ENCODE measurements at places on chromosomes 3 and 15.

GRCh38 chr3:114205541-114205940 is 26.7 kb upstream of the DRD3 start:
- no peak for DNase-seq

DNA sequence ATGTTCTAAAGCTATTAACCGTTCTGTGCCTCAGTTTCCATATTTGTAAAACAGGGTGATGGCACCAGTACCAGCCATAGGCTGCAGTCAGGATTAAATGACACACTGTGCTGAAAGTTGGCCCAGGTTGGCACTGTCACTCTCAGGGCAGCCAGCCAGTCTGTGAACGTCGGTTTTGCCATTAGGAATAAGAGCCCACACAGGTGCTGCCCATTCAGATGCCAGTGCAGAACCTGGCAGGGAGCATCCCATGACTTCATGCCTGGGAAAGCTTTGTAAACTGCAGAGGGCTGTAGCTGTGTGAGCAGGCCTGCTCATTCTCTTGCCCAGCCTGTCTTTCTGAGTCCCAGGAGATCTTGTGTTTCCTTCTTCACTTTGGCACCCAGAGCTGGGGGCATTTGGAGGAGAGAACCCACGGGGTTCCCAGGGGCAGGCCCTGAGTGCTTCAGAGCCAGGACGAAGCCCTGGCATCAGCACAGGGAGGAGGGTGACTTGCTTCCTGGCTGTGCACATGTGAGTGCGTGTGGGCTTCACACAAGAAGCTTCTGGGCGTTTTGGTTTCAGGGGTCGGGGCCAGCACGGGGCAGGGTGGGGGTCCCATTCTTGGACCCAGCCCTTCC is 46.9 kb downstream of the ZNF710 start:
- no peak for DNase-seq

DNA sequence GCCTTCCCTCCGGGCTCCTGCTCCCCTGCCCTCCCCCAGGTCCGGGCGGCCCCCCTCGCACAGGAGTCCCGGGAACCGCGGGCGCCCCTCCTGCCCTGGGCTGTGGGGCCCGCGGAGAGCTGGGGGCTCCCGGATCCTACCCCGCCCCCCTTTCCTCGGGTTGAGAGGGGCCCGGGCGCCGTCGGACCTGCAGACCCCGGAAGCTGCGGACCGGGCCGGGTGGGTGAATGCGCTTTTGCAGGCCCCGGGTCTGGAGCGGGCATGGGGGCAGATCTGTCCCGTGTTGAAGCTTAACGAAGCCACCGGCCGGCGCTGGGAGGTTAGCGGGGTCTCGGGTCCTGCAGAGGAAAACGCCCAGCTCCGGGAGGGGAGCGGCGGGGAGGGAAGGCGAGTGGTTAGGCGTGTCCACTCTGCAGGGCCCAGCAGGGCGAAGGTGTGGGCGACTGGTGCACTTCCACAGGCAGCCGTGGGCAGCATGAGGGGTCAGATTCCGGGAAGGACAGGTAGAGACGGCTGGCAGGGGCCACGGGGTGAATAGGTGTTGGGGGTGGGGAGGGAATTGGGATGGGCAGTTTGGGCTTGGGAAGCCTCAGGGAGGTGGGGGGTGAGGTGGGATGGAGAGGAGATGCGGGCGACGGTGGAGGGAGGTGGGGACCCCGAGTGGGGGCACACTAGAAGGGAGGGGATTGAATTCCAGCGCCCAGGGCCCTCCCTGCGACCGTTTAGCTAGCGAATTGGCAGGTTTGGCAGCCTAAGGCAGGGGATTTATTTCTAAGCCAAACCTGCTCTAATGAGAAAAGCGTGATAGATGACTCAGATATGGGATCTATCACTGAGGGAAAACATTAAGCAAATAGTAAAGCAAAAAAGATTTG is 635 bp downstream of the CD276 start:
- DNase-seq = no peak

DNA sequence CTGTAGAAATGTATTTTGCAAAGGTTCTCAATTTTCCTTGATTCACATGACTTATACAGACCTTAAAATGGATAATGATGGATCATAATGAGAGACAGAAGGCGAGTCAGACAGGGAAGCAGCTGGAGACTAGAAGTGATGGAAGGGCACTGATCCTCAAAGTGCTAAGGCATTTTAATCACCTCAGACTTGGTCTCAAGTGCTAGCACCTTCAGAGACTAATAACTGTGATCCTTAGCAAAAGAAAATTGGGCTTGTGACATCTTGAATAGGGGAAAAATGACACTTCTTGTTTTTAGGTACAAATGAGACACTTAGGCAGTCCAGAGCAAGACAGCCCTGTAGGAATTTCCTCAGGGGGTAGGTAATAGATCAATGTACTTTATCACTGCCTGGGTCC is 1011.7 kb downstream of the SQOR start:
- DNase-seq = no peak

DNA sequence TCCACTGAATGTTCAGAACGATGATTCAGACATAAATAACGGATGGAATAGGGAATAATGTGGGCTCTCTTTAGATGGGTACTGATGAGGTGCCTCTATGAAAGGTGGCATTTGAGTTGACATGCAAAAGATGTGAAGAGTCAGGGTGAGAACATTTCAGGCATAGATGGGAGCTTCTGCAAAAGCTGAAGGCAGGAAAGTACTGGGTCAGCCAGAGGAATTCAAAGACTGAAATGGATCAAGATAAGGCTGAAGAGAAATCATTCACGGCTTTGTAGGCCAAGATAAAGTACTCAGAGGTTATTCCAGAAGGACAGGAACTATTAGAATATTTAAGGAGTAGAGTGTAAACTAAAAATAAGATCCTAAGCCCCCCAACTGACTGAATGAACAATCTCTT is 189.6 kb upstream of the MCTP2 start:
- no peak for DNase-seq

DNA sequence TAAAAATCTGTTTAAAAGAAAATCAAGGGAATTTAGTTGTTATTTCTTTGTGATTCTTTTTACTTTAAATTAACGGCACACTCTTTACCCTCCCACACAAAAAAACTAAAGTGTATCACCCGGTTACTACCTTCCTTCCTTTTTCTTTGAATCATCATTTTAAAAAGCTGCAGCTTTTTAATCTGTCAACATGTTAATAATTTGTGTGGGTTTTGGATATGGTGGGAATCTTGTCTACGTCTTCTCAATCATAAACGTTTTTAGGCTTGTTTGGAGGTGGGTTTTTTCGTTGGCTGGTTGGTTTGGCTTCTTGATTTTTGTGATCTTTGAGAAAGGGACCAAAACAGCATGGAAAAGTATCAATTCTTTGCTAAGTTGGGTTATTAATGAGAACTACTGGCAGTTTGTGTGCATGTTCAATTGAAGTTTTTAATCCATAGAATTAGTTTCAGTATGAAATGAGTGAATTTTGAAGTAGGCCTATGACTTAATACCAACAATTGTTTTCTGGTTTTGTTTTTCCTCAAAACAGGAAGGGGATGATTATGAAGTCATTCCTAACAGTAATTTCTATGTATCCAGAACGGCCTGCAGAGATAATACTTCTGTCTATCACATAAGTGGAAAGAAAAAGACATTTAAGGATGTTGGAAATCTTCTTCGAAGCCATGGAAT is 4.5 kb downstream of the SMC4 start:
- DNase-seq = no peak

DNA sequence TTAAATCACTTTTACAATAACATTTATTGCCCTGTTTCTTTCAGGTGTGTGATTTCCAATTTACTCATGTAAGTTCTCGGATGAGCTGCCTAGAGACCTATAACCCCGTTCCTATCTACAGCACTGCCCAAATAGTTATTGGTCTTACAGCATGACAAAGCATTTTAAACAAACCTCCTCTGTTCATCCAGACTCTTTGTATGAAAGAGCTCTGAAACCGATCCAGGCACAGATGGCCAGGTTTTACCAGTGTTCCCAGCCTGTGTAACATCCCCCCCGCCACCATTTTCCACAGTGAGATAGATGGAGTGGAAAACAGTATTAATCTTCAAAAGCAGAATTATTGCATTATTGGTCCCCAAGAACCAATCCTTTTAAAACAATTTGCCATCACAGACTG is 59.0 kb upstream of the SPTSSB start:
- no peak for DNase-seq

DNA sequence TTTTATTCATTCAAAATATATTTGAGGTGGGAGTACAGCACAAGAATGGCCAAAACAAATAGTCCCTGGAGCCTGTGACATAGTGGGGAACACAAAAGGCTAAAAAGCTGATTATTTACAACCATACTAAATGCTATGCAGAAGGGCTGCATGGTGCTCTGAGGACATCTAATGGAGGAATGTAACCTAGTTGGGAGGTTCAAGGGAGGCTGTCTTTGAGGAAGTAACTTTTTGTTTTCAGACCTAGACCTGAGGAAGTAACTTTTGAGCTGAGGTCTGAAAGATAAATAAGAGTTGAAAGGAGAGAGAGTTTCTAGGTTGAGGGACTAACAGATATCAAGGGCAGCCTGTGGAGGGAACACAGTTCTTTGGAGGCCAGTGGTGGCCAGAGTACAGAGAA is 34.8 kb upstream of the RASA2 start:
- DNase-seq = no peak

GRCh38 chr15:92492551-92493115 is 99.0 kb downstream of the ST8SIA2 start:
- no peak for DNase-seq

DNA sequence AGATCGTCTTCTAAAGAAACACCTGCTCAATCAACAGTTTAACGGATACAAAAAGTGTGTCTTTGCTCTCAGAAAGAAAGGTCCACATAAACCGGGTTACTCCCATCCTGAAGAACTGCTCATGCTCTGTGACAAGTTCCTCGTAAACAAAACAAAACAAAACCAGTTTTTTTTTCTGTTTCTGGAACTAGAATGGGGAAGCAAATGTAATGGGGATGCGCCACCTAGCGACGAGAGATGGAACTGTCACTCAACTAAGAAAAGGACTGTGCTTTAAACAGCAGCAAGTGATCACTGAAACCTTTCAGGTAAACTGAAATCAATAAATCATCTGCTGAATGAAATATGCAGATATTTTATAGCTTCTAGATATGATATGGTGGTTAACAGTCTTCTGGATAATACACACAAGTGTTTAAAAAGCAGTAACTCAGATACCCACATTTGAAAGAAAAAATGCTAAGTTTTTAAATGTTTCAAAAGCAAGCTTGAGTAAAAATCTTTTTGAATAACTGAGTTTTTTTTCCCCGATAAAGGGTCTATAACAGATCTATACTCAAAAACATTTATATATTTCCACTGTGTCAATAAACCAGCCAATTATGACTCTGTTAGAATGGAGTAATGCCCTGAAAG is 10.9 kb downstream of the TM2D3 start:
- DNase-seq = peak; percentile 57

GRCh38 chr3:52228751-52229291 is 3.4 kb upstream of the TLR9 start:
- DNase-seq = no peak

DNA sequence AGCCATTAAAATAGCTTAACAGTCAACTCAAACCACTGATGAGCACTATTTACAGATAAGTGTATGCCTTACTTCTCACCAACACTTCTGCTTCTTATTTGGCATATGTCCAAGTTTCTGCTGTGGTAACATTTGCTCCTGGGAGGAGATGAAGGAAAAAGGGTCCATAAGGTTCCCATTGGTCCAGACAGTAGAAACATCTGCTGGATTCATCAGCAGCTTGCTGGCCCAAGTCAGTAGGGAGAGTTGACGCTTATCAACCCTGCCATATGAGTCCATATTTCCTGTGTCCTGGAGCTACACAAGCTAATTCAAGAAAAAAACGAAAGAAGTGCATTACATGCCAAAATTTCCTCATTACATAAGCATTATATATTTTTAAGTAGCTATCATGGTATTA is 824.5 kb downstream of the CADM2 start:
- DNase-seq = no peak

- no peak for DNase-seq
These were observed 725.2 kb upstream of the GOLIM4 start for GRCh38 chr3:168820810-168821415.

DNA sequence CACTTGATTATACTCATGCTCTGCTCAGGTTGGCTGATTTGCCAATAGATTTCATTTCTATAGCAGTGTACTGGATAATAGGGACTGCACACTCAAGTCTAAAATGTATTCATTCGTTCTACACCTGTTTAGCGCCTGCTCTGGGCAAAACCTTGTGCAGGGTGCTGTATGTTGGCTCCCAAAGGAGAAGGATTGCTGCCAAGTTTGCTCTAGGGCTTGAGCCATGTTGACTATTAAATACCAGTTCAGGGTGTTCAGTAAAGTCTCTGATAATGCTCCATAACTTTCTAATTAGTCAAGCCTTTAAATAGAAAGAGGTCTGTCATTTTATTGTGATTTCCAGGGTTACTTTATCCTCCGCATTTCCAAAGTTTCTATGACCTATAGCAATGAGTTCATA is 470.2 kb downstream of the MAGI1 start:
- DNase-seq = no peak

All from activated CD4-positive, CD25-positive, alpha-beta regulatory T cell treated with anti-CD3 and anti-CD28 coated beads, Interleukin-2, amount 50 U/mL, for 16 hours (primary cell).